Lung (tissue), 17 donors: ENCODE measurements at places on chromosomes 7 and 10. TPM values are rescaled to one million over a fixed set of nuclear protein-coding genes. Genes with fewer than 3 reads are reported as not detected.

Gene CYP3A4
- not detected for total RNA-seq

GRCh38 chr7:129530795-129531391, 28.6 kb downstream of the SMKR1 start:
- no peak for DNase-seq

- DNase-seq = peak; percentile 99
Observed at GRCh38 chr7:42236976-42237810, at the start of gene GLI3. TSS of gene GLI3 (minus strand) at chr7:42237209. CDS start at chr7:42223253, 13,956 bp downstream.

Gene MACC1
- total RNA-seq = 25.0 TPM

DNA sequence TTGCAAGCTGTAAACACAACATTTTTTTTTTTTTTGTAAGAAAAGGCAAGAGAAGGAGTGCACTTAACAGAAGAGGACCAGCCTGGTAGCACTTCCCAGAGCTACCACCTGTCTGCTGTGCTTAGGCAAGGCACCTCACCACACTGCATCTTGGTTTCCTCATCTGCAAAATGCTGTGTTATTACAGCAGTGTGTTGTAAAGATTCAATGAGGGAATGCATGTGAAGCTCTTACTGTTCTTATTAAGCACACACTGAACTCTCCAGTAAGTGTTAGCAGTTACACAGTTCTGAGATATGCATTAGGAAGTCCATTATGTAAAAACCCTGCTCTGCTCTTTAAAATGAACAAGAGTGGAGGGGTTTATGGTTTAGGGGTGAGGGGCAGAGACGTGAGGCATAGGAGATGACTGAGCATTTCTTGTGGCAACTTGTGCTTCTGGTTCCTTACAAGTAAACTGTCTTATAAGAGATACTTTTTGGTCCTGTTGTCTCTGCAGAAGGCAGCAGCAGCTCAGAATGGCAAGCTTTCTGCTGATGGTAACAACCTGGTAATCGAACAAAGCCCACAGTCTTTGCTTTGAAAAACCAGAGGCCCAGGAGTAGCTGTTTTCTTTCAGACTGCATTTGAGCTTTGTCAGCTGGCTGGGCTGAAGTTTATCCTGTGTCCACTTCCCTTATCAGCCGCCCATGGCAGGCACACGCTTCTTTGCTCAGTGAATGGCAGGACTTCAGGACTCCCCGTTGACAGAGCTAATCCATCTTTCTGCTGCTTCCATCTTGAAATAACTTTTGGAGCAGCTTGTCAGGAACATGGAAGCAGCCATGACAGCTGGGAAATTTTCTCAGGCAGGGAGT, 98.8 kb upstream of the BMPER start:
- DNase-seq = peak; percentile 68

GRCh38 chr7:22251281-22251680, 105.7 kb downstream of the RAPGEF5 start:
- DNase-seq = no peak

GRCh38 chr10:24206926-24207325, 2.0 kb upstream of the KIAA1217 start:
- DNase-seq = no peak

DNA sequence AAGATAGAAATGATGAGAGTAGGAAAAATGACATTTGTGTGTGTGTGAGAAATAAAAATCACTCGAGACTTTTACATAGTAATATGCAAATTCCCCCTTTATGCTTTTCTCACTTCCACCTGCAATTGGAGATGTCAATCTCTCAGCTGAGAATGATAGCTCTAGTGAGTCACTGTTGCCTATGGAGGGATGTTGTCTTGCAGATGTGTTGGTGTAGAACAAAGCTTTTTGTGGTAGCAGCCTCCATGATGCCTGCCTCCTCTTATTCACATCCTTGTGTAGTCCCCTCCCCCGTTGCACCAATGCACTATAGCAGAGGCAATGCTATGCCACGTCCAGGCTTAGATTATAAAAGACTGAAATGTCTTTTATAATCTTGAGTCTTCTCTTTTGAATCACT, 33.8 kb downstream of the SPAG6 start:
- no peak for DNase-seq

Gene BZW2
- total RNA-seq = 44.3 TPM

GRCh38 chr10:95306318-95306650, 15.5 kb upstream of the PDLIM1 start:
- DNase-seq = no peak

DNA sequence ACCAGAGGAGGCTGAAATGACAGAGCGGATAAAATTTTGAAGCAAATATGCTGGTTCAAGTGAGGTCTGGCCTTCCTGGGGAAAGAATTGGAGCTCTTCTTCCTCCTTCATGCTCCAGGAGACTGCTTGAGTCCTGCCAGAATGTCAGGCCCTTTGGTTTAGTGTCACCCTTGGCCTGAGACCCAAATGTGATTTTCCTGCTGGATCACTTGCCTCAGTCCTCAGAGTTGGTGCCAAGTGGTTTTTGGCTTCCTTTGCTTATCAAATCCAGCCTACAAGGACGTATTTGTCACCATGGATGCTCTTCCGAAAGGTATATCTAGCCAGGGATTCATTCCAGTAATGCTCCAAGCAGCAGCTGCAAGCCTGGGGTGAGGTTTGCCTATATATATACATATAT, 118.4 kb downstream of the PLPP4 start:
- no peak for DNase-seq

DNA sequence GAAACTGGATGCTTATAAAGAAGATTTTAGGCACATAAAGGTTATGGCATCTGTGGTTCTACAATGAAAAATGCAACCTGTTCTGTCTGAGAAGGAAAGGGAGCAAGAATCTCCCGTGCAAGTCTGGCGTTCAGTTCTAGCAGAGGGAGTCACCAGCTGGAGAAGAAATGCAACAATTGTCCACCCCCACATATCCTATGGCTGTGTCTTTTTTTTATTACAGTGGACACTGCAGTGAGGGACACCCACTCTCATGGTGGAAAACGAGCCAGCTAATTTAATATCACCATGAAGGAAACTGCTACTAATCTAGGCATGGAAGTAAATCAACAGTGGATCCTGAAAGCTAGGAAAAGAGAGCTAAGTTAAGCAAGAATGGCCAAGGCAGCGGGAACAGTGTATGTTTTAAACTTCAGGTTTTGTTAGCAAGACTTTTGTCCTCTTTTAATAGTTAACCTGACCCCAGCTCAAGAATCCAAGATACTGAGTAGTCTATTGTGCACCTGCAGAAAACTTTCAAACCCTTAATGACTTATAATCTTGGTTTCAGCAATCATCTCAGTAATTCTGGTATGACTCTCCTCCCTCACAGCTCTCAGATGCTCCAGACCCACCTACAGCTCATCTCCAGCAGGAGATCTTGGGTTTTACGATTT, 149.3 kb downstream of the FGFR2 start:
- DNase-seq = peak; percentile 67

- DNase-seq = no peak
Observed at GRCh38 chr10:19111501-19112267, 63.1 kb downstream of the MALRD1 start.

DNA sequence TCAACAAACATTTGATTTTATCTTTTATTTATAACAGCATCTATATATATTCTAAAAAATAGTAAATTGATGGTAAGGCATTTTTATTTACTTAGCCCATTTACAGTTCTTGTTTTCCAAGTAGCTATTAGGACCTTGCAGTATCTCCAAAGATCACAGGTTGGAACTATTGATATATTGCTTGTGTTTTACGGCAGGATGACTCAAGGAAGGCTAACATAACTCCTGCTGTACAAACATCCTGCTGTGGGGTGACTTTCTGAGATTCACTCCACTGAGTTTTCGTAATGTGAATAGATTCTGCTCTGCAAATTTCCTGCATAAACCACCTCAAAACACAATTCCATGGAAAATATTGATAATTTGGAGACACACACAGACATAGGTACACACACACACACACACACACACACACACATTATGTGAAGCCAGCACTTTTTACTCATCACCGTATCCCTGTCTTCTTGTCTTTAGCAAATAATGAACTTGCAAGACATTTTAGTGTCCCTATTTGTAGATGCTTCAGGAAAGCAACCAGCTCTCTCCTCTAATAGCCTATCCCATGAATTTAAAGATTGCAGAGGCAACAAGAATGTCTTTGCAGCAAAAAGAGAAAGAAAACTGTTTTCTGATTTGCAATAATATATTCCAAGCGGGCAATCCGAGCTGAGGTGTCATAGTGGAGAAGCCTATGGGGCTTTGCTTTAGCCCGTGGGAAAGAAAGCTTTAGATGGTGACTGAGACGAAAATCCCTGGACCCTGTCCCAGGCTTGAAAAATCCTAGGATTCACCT, 722 bp downstream of the AGR2 start:
- no peak for DNase-seq

Gene NPC1L1
- 0.48 TPM for total RNA-seq

Gene OR13A1
- total RNA-seq = 0.15 TPM

- no peak for DNase-seq
Observed at GRCh38 chr7:152870106-152870693, 110.6 kb downstream of the ACTR3B start.

Gene ARHGAP22
- 6.9 TPM for total RNA-seq

DNA sequence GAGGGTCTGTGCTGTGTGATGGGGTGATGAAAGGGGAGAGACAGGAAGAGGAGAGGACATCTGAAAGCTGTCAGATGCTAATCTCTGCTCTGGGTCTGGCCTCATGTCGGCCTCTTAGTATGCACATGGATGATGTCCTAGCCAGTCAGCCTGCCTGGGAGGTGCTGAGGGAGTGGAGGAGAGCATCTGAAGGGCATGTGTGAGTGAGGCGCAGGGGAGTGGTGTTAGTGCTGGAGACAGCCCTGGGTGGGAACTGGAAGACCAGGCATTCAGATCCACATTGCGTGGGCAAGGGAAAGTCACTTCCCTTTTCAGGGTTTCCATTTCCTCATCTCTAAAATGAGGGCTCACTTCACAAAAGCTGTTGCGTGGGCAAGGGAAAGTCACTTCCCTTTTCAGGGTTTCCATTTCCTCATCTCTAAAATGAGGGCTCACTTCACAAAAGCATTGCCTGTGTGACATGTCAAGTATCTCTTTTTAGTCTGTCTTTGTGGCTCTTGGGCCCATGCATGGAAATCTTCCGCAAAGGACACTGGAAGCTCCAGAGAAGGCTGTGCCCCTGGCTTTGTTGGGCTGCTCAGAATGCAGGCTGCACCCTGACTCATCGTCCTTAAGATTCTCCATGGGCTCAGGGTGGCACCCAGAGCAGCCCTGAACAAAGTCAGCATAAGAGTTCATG, 10.0 kb downstream of the SFTPD start:
- no peak for DNase-seq

GRCh38 chr7:24942226-24942625, 37.8 kb downstream of the OSBPL3 start:
- DNase-seq = no peak

GRCh38 chr7:47498229-47499056, 83.5 kb downstream of the TNS3 start:
- DNase-seq = no peak
